ENCODE measurements at places on chromosomes 12 and 14.

- no peak for DNase-seq
These were observed 848.7 kb downstream of the NRXN3 start for GRCh38 chr14:79018836-79019235.

GRCh38 chr12:122955156-122955555 is 11.1 kb downstream of the ABCB9 start:
- no peak for DNase-seq

GRCh38 chr12:106195621-106196027 is 52.2 kb downstream of the CKAP4 start:
- peak; percentile 84 for DNase-seq

DNA sequence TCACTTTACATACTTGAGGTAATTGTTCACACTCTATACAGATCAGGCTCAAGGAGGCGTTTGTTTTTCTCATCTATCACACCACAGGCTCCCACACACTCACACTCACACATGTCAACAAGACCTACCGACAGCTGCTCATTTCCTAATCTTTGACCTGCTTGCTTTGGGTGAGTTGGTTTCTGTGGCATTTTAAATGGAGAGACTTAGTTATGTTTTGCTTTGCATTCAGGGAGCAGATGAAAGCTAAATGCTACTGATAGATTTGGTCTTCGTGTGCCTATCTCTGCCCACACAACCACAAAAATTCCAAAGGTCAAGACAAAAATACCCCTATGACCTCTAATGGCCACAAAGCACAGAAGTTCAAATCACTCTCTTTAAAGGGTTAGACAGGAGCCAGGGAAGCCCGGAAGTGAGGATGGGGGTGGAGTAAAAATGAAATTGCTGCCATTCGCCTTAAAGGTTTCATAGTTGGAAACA is 203.5 kb upstream of the G2E3 start:
- no peak for DNase-seq

- DNase-seq: peak; percentile 70
These were observed 19.6 kb upstream of the GALNT8 start for GRCh38 chr12:4700621-4701026.

DNA sequence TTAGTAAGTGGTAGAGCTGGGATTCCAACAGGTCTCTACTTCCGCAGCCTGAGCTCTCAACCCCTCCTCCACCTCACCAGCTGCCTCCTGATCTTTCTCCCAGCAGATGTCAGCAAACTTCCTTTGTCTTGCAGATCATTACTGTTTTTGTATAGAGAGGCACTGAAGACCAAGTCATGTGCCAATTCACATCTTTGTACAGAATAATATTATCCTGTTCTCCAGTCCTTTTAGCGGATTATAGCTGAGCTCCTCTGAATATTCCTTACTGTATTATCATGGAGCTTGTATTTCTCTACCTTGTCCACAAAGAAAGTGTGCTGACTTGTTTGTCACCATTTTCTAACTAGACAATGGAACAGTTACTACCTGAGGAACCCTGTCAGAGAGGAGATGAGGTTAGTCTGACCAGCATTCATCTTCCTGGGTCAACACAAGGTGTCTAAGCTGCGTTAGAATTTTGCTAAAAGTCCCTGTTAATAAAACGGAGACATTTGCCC is 142.3 kb upstream of the ARHGAP5 start:
- no peak for DNase-seq

DNA sequence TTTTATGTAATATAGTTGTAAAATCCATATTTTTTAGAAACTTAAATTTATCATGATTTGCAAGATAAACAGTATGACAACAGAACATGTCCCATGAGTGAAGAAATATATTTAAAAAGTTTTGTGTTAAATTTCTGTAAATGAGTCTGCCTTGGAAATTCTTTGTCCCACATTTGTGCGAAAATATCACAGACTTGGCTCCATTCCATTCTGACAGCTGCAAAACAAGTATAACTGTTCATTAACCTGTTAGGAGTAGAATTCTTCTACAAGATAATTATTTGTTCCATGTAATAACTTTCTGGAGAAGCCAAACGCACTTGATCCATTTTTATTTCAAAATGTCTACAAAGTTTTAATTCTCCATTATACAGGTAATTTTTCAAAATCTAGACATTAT is 37.9 kb downstream of the MDM1 start:
- DNase-seq: no peak

DNA sequence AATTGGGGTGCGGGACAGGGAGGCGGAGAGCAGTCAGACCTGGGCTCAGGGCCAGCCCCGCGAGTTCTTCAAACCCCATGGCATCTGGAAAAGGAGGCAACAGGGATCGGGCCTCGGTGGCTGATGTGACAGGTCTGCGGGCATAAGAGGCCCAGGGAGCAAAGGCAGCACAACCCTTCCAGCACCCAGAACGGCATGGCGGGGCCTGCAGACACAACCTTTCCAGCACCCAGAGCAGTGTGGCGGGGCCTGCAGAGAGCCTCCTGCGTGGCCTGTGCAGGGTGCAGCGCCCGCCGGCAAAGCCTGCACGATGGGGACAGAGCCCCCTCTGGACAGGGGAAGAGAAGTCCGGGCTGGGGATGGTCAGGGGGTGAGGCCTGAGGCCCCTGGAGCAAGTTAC is 26.2 kb upstream of the TRAF3 start:
- no peak for DNase-seq

- no peak for DNase-seq
These were observed 64.9 kb downstream of the SPRING1 start for GRCh38 chr12:116672842-116673516.

DNA sequence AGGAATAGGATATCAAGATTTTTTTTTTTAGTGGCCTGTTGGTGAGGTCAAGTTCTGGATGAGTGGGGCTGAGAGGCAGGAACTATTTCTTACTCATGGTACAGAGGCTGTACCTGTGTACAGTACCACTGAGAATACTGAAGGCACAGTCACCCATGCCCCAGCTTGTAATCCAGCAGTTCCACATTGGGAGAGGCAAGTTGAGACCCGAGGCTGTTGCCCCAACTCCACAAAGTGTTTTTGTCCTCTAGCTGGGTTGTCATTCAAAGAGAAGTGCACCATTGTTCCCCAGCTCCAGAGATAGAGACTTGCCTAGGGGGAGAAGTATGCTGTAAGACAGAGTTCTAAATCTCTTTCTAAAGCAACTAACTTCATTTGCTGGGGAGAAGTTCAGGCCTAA is 38.7 kb downstream of the ARID2 start:
- DNase-seq: no peak

- DNase-seq: peak; percentile 92
These were observed 118.5 kb downstream of the TTC7B start for GRCh38 chr14:90697577-90698206.

Measured in sciatic nerve (tissue), 2 donors.